Putamen (tissue), 1 donor: ENCODE measurements at places on chromosomes 1 and 21.

DNA sequence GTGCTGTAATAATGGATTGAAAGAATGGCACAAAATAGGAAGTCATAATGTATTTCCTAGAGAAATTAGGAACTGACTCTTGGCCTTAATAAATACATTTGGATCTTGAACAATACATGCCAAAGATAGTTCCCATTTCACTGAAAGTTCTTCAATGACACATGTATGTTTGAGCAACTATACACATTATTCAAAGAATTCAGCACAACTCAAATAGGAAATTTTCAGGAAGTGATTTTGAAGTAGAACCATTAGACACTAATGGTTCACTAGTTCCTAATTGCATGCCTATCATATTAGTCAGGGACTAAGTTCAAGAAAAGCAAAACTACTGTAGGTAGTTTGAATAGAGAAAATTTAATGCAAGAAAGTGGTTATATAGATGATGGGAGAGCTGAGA is 404.7 kb downstream of the LMO4 start:
- no peak for DNase-seq

- DNase-seq: no peak
Measured at GRCh38 chr1:160885042-160885441, at the start of gene ITLN1. TSS of gene ITLN1 (minus strand) at chr1:160885180. CDS start at chr1:160884877, 303 bp downstream.

GRCh38 chr1:66043186-66043585 is 250.5 kb downstream of the PDE4B start:
- DNase-seq: no peak

GRCh38 chr1:198664068-198664788 is 25.4 kb downstream of the PTPRC start:
- no peak for DNase-seq

- no peak for DNase-seq
Measured at GRCh38 chr1:227845147-227845458, 29.6 kb downstream of the PRSS38 start.

DNA sequence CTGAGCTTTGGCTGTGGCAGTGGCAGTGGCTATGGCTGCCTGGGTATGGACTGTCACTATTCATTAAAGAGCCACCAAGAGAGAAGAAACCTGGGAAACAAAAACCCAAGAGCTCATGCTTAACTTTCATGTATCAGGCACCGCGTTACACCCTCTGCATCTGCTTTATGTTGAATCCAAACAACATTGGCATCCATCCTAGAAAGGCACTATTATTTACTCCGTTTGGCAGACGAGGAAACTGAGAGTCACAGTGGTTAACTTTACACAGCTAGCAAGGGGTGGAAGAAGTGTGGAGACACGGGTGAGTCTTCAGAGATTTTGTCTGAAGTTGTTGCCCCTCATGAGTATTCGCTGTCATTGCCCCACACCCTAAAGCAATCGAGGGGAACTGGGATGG is 63.8 kb downstream of the PLXNA2 start:
- no peak for DNase-seq

DNA sequence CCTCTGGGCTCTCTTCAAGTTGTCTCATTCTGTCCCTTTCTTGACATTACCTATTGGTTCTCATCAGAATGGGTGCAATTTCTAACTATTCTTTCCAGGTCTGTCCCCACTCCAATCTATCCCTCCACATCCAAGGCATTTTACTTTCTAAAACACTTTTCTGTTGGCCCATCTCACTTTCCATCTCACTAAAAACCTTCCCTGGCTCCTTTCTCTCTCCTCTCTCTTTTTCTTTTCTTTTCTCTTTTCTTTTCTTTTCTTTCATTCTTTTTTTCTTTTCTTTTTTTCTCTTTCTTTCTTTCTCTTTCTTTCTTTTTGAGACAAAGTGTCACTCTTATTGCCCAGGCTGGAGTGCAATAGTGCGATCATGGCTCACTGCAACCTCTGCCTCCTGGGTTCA is 279.2 kb upstream of the SGIP1 start:
- DNase-seq: no peak

- DNase-seq: no peak
Measured at GRCh38 chr1:43750083-43750482, 42.7 kb downstream of the ST3GAL3 start.

DNA sequence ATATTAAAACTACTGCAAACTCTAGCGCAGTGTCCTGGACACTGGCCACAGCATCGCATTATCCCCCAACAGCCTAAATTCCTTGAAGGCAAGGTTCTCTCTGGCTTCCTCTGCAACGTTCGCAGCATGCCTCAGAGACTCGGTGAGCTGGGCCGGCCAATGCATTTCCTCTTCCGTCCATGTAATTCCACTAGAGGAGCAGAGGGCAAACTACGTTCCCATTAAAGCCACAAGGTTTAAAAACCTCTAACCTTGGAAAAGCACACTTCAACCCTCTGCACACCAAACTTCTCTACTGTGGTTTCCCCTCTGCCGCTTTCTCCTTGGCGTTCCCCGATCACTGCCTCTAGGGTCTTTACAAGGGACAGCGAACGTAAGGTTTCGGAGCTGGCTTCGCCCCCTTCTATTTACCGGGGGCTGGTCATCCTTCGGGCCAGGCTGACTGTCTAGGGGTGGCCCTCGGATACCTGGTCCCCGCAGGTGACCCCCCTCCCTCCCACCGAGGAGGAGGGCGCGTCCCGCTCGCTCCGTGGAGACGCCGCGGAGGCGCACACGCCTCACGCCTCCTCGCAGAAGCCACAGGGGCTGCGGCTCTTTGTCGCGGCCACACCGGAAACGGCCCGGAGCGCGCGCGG is 456 bp upstream of the SMYD2 start:
- no peak for DNase-seq

GRCh38 chr1:88878731-88879130 is 12.6 kb downstream of the GTF2B start:
- DNase-seq: no peak

- no peak for DNase-seq
Measured at GRCh38 chr1:18828224-18828623, 31.2 kb downstream of the TAS1R2 start.

DNA sequence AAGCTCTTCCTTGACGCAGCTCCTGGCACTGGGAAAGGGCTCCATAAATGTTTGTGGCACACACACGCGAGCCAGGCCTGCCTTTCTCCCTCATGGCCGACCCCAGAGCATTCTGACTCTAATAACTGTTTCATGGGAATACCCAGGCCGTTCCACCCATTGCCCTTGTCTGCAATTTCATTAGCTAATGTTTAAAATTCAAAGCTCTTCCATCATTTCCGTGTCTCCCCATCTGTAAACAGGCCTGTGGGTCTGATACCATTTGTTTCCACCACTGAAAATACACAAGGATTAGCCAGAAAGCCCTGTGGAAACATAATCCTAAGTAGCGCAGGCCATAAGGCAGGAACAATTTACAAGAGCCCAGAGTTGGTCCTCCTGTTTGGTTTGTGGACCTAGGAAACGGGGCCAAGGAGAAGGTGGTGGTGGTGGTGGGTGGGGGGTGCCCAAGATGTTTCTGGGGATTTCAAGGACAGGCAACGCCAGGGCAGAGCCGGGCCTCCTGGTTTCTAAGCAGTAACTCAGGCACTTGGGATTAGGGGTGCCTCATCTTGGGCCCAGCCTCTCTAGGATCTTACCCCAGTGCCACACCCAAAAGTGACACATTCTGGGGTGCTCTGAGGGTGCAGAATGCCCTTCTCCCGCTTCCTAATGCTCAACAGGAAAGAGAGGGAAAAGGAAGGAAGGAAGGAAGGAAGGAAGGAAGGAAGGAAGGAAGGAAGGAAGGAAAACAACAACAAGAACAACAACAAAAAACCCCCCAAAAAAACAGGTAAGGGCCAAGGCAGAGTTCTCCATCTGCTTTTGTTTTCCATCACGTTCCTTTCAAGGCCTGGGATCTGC is 79.4 kb downstream of the SSBP3 start:
- no peak for DNase-seq

GRCh38 chr21:33959680-33960079 is 44.1 kb upstream of the ATP5PO start:
- no peak for DNase-seq
